NCI-H1417 (cell line): ENCODE measurements at places on chromosomes 1 and 21.

DNA sequence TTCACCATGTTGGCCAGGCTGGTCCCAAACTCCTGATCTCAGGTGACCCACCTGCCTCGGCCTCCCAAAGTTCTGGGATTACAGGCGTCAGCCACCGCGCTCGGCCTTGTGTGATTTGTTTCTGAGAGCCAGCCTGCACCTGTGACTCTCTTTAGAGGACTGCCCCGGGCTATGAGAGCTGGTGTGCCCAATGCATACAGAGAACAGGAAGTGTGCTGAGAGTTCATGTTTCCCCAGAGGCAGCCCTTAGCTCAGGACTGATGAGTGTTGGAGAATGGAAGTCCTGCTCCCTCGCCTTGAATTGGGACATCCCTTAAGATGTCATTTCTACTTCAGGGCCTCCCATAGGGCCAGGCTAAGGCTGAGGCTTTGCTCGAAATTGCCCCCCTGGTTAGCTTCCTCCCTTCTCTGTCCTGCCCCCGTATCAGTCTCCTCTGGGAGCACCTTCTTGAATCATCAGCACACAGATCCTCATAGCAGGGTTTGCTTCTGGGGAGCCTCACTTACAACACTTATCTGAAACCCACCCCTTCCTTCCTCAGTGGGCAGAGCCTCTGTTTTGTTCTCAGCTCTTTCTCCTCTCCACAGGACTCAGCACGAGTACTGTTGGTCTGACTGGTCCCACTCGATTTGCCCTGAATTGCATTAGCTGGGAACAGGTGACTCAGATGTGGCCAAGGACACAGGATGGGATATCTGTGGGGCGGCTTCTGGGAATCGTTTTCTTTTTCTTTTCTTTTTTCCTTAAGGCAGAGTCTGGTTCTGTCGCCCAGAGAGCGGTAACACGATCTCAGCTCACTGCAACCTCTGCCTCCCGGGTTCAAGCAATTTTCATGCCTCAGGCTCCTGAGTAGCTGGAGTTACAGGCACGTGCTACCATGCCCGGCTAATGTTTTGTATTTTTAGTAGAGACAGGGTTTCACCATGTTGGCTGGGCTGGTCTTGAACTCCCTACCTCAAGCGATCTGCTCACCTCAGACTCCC lies 80.1 kb downstream of the UBIAD1 start:
- peak; percentile 48 for DNase-seq

DNA sequence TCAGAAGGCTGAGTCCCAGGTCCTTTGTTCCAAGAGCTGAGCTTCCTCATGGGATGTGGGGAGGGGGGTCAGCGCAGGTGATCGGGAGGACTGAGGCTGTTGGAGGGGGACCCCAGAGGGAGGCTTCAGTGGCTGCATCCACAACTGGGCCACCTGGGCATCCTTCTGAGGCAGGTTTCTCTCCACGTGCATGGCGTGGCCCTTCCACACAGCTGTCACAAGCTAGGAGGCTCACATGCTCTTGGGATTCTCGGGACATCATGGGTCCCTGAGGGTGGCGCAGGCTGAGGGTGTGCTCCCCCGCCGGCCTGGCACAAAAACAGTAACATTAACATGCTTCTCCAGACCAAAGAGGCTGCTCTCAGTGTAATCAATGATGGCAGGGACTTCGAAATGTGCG lies 229.6 kb upstream of the AJAP1 start:
- no peak for DNase-seq

DNA sequence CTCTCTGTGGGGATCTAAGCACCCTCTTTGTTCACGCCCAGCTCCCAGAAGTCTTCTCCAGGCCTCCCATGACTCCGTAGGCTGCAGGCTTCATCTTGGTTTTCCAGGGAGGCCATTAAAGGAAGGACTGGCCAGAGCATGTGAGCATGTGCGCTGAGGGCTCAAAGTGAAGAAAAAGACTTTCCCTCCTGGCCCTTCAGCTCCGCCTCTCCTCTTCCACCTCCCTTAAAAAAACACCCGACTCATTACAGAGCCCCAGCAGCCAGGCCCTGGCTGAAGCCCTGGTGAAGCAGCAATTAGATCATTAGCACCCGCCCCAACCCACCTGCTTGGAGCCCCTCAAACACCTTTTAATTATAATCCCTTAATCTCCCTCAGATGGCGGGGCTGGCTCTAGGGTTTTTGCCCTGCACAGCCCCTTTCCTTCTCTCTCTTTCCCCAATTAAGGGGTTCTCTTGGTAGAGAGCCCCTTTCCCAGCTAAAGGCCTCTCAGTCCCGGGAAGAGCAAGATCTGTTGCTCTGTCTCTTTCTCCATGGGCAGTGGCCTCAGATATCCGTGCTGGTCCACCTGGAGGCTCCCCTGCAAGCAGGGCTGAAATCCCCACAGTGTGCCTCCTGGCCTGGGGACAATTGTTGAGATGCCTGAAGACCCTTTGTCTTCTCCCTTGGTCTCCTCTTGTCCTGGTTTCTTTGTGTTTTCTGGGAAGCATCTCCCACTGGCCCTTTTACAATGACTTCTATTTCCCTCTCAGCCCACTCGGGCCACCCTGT lies 30.5 kb downstream of the RHBG start:
- DNase-seq, result peak; percentile 45

- no peak for DNase-seq
These were observed 273.3 kb downstream of the TNR start for GRCh38 chr1:175470078-175470477.

GRCh38 chr1:219498666-219499065 lies 114.2 kb downstream of the ZC3H11B start:
- DNase-seq, result no peak

- no peak for DNase-seq
These were observed 11.5 kb upstream of the LAPTM5 start for GRCh38 chr1:30768830-30769718.

GRCh38 chr1:33784876-33785275 lies 79.0 kb upstream of the HMGB4 start:
- DNase-seq, result no peak

- no peak for DNase-seq
These were observed 95.1 kb upstream of the SOD1 start for GRCh38 chr21:31564439-31564838.

DNA sequence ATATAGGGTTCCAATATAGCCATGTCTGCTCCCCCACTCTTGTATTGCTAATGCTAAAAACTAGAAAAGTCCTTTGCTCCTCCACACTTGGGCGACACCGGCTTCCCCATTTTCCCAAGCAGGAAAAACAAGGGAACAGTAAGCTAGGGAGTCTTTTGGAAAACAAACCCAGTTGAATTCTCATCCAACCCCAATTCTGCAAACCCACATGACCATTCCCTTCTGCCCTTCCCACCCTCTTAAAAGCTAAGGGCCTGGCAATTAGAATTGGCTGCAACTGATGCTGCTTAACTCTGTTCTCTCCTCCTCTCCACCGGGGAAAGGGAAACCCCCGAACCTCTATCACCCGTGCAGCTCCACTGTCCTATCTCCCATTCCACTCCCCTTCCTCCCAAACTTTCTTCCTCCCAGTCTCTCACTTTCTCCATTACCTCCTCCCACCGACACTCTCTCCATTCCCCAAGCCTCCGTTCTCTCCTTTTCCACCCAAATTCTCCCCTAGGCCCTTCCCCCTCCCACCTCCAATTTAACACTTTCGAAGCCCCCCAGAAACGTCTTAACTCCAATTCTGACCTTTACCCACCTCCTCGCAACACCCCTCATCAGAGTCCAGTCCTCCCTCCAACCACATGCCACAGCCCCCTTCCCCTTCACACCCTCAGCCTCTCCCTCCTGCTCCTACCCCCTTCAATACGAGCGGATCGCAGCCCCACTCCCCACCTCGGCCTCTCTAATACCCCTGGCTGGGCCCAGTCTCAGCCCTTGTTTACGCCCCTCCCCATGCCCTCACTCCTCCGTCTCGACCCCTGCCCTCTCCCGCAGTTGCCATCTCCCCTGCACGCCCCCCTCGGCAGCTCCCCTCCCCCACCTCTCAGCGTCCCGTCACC lies 701 bp downstream of the DEDD start:
- DNase-seq, result no peak

GRCh38 chr1:46724991-46725735 lies 6.2 kb upstream of the EFCAB14 start:
- peak; percentile 71 for DNase-seq

DNA sequence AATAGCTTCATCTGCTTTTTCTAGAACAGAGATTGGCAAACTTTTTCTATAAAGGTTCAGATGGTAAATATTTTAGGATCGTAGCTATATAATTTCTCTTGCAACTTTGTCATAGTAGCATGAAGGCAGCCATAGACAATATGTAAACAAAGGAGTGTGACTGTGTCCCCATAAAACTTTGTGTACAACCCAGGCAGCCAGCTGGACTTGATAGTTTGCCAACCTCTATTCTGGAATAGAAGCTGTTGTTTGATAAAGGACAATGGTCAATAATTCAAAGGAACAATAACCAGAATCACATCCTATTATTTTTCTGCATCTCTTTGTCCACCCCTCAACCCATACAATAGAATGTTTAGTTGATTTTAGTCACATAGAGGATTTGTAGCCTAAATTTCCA lies 286.7 kb downstream of the LMX1A start:
- no peak for DNase-seq

DNA sequence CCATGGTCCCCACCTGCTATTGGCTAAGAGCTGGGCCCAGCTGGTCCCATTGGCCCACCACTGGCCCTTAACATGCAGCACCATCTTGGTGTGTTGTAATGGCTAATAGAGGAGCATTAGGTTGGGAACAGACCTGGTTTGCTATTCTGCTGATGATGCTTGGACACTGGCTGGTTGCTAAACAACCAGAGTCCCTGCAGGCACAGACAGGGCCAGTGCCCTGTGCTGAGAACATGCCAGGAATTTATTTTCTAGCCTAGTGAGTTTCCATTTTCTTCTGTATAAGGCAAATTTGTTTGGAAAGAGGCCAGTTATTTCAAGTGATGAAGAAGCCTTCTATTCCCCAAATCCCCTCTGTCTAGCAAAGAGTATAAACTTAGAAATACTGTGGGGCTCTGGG lies 42.9 kb upstream of the TDRD10 start:
- DNase-seq, result no peak

- no peak for DNase-seq
These were observed 13.6 kb upstream of the MAB21L3 start for GRCh38 chr1:116097626-116098025.

GRCh38 chr1:232384171-232384883 lies 245.6 kb downstream of the SIPA1L2 start:
- no peak for DNase-seq

- DNase-seq, result no peak
These were observed 64.9 kb downstream of the MACF1 start for GRCh38 chr1:39269349-39269748.

DNA sequence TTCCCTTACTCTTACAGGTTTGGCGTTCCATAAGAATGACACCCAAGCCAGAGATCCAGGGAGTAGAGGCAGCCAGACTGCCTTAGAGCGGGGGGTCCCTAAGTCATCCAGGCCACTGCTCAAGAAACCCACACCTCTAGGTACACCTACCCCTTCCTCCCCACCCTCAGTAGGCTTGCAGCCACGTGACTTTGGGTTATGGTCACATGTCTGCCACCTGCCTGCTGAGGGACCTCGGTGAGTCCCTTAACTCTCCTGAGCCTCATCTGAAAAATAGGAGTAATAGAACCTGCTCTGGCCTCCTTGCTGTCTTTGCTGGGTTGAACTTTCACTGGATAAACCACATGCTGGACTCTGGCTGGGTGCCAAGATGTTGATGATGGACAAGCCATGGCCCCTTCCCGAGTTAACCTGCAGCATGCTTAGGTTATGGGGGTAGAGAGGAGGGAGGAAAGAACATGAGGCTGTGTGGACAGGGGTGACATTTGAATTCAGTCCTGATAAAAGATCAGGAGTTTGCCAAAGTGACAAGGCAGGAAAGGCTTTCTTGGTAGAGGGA lies 4.5 kb downstream of the RPS6KA1 start:
- DNase-seq, result no peak

GRCh38 chr1:161940866-161941591 lies 82.6 kb downstream of the OLFML2B start:
- DNase-seq, result no peak

- DNase-seq, result peak; percentile 87
These were observed 2.5 kb upstream of the LMO4 start for GRCh38 chr1:87325982-87326738.

DNA sequence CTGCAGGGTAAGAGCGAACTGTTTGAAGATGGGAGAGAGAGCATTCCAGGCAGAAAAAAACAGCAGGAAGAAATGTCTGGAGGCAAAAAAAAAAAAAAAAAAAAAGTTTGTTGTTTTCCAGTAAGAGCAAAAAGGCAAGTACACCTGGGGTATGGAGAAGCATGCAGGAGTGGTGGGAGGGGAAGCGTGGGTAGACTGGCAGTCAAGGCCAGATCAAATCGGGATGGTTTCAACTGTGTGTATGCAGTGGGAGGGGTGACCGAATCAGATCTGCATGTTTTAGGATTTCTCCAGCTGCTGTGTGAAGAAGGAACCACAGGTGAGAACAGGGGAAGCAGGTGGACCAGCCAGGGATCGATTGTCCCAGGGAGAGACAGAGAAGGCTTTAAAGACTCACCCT lies 34.7 kb downstream of the CSMD2 start:
- DNase-seq, result no peak

DNA sequence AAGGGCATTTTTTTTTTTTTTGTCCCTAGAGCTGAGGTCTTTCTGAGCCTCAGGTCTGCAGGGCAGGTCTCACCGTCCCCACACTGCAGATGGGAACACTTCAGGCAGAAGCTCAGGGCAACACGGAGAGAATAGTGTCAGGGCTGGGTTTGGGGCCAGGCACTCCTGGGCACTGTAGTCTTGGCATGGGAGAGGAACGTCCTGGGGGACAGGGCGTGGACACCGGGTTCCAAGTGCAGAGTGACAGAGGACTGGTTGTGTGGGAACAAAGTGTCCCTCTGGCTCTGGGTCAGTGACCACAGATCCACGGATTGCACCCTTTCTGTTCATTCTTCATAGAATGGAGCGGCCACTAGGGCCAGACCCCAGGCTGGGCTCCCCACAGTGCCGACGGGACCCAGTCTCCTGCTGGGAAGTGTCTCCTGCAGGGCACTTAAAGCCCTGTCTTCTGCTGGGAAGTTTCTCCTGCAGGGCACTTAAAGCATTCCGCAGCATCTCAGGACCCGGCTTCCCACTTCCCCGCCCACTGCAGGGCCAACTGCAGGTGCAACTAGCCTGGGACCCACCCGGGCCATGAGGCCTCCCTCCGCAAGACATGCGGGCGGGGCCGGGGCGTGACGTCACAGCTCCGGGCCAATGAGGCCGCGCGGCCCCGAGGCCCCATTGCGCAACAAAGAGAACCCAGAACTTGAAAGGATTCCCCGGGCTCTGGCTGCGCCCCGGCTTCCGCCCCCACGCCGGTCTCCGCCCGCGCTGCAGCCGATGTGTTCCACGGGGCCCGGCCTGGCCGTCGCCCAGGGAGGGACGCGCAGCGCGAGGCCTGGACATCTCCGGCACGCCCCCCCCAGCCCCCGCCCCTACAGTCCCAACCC lies 1.2 kb downstream of the GPR153 start:
- DNase-seq, result peak; percentile 55

GRCh38 chr1:63124666-63125191 lies 197.6 kb upstream of the FOXD3 start:
- no peak for DNase-seq

GRCh38 chr1:201469645-201470074 lies 672 bp upstream of the PHLDA3 start:
- DNase-seq, result no peak

- no peak for DNase-seq
These were observed 101.7 kb downstream of the ADAMTS1 start for GRCh38 chr21:26743524-26743923.
